ENCODE measurements at places on chromosomes 3 and 15. TPM values are rescaled to one million over a fixed set of nuclear protein-coding genes. Genes with fewer than 3 reads are reported as not detected.

GRCh38 chr15:83284559-83285283 lies at the start of gene BNC1:
Gene BNC1, minus strand, starts transcription at chr15:83284664. Its CDS starts 36 bp downstream, at chr15:83284628.
- H3K4me3 ChIP-seq = peak within 1 kb of the TSS; percentile 66
- H3K36me3 ChIP-seq = peaks cover 8% of the 10 kb centered on the region
- peaks cover 55% of the 10 kb centered on the region for H3K4me1 ChIP-seq
- H3K27ac ChIP-seq = peak within 1 kb of the TSS; percentile 92

- H3K27me3 ChIP-seq = no peaks in the 10 kb centered on the region
- H3K36me3 ChIP-seq = no peaks in the 10 kb centered on the region
- no peak overlapping the region for H3K27ac ChIP-seq
These were observed 282.5 kb upstream of the TLE3 start for GRCh38 chr15:70379938-70380883.

- H3K36me3 ChIP-seq = peaks cover 5% of the 10 kb centered on the region
- no peak for DNase-seq
- peak overlapping the region; percentile 92 for H3K4me3 ChIP-seq
- H3K27ac ChIP-seq = peak overlapping the region; percentile 11
These were observed 498 bp upstream of the SEMA4B start for GRCh38 chr15:90200534-90201129.

PAQR5 gene
- total RNA-seq = 10.5 TPM

- DNase-seq = no peak
- H3K27me3 ChIP-seq = no peaks in the 10 kb centered on the region
- no peak overlapping the region for H3K27ac ChIP-seq
- no peak overlapping the region for H3K4me3 ChIP-seq
- peaks cover 15% of the 10 kb centered on the region for H3K4me1 ChIP-seq
- H3K36me3 ChIP-seq = peaks cover 13% of the 10 kb centered on the region
These were observed 6.7 kb downstream of the ALCAM start for GRCh38 chr3:105373383-105373782.

GRCh38 chr3:141257961-141258360 lies 26.3 kb downstream of the PXYLP1 start:
- H3K27ac ChIP-seq = no peak overlapping the region
- peaks cover 8% of the 10 kb centered on the region for H3K4me1 ChIP-seq
- no peaks in the 10 kb centered on the region for H3K27me3 ChIP-seq
- no peak overlapping the region for H3K4me3 ChIP-seq
- no peaks in the 10 kb centered on the region for H3K36me3 ChIP-seq

DNA sequence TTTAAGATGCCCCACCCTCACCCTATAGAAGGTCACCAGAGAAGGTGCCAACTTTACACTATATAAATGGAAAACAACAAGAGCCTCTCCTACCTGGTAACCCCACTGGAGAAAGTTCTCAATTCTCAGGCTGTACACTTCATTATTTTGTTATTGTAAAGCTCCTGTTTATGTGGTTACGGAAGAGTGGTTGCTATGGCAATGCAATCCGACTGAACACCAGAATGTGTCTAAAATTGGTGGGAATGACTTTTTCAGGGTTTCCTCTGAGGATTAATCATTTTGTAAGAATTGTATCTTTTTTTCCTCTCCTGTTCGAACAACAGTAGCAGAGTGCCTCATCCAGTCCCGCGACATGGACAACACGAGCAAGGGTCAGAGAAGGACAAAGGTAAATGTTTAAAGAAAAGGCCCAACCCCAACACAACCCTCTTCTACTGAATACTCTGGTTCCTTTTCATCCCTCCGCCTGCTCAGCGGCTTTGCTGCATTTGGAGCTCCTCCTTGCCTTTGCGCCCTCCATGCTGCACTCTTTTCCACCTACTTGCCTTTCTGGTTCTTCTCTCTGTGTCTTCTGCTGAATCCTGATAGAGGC lies 45.3 kb downstream of the DGKG start:
- no peaks in the 10 kb centered on the region for H3K27me3 ChIP-seq
- no peak overlapping the region for H3K27ac ChIP-seq
- no peaks in the 10 kb centered on the region for H3K36me3 ChIP-seq
- DNase-seq = no peak

DNA sequence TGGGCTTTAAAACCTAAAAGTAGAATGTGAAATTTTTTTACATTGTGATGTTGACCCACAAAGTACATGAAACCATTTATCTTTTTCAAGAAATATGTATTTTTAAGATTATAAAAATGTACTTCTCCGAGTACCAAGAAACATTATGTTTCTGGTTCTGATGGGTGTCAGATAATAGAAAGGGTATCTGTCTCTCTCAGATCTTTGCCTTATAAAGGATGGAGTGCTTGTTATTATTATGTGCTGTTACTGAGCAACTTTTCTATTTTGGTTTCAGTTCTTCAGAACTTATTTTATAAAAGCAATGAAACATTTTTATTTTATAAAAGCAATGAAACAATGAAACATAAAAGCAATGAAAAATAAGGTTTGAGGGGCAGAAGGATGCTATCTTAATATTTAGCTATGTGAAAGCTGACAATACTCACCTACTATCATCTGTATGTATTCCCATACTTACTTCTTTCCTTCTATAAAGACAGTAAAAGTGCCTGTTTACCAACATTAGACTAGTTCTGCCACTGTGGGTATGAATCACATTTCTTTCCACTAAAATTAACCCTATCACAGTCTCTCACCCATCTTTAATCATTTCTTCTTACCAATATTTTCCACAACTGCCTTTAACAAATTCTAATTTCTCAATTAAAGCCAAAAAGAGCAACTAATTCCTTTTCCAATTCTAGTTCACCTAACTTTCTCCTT lies 540.7 kb upstream of the KCNMB2 start:
- no peak for DNase-seq
- no peak overlapping the region for H3K4me3 ChIP-seq
- H3K36me3 ChIP-seq = no peaks in the 10 kb centered on the region
- H3K4me1 ChIP-seq = no peaks in the 10 kb centered on the region

GRCh38 chr15:43314171-43314570 lies 16.2 kb downstream of the LCMT2 start:
- H3K4me1 ChIP-seq = peaks cover 20% of the 10 kb centered on the region
- H3K27me3 ChIP-seq = peaks cover 8% of the 10 kb centered on the region
- DNase-seq = no peak
- no peaks in the 10 kb centered on the region for H3K36me3 ChIP-seq
- H3K4me3 ChIP-seq = no peak overlapping the region

MYH15 gene
- total RNA-seq = 0.05 TPM

- no peak overlapping the region for H3K27ac ChIP-seq
- no peaks in the 10 kb centered on the region for H3K27me3 ChIP-seq
- H3K4me3 ChIP-seq = no peak overlapping the region
These were observed 305.0 kb upstream of the TPM1 start for GRCh38 chr15:62737551-62737950.

Measured in SJSA1 (cell line).